ENCODE measurements at places on chromosomes 12 and 14.
A peak's percentile ranks its signal among the peaks of the same experiment; 100 is the strongest.

DNA sequence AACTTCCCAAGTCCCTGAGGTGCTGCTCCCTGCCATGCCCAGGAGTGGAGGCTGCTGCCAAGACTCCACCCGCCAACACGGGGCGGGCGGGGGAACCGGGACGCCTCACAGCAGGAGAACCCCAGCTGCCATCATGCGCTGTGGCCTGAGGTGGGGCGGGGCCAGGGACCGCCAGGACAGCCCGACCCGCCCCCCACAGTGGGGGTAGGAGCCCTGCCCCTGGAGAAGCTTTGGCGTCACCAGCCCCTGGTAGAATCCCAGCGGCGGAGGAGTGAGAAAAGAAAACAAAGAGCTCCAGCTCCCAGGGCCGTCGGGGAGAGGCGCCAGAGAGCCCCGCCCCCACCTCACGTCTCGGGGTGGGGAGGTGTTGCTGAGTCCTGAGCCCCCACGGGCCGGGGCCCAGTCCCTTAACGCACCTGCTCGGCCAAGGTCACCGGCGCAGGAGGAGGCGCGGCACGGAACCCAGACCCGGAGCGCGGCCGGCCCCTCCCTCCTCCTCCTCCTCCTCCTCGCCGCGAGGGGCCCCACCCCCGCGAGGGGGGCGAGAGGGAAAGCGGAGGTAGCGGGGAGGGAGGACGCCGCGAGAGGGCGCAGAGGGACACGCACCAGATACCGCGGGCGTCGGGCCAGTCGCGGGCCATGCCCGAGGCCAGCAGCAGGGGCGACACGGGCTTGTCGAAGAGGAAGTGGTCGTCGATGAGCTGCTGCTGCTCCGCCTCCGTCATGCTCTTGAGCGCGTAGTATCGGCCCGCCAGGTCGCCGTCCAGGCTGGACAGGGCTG, 1.8 kb downstream of the CKB start:
- DNase-seq: peak; percentile 98

- peak; percentile 38 for DNase-seq
Measured at GRCh38 chr12:27652174-27652763, 44.0 kb upstream of the REP15 start.

GRCh38 chr12:49244176-49244575, 20.7 kb upstream of the TUBA1C start:
- no peak for DNase-seq

GRCh38 chr12:92147491-92147890, 1.8 kb upstream of the BTG1 start:
- DNase-seq: no peak

DNA sequence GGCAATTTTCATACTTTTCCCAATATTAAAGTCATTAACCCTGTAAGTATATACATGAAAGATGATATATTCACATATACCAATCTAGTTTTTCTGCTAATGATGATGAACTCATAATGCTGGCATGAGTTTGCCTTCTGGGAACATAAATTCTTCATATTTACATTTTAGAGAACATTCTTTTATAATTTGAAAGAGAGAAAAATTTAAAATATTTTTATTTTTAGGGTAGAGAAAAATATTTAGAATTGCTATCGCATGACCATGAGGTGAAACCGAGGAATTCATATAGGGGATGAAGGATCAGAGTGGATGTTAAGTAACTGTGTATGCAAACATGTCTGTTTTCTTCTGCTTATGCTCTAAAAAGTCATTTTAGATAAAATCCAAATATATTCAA, 825.3 kb upstream of the FLRT2 start:
- DNase-seq: no peak

GRCh38 chr12:21483531-21483930, 17.9 kb downstream of the RECQL start:
- no peak for DNase-seq

DNA sequence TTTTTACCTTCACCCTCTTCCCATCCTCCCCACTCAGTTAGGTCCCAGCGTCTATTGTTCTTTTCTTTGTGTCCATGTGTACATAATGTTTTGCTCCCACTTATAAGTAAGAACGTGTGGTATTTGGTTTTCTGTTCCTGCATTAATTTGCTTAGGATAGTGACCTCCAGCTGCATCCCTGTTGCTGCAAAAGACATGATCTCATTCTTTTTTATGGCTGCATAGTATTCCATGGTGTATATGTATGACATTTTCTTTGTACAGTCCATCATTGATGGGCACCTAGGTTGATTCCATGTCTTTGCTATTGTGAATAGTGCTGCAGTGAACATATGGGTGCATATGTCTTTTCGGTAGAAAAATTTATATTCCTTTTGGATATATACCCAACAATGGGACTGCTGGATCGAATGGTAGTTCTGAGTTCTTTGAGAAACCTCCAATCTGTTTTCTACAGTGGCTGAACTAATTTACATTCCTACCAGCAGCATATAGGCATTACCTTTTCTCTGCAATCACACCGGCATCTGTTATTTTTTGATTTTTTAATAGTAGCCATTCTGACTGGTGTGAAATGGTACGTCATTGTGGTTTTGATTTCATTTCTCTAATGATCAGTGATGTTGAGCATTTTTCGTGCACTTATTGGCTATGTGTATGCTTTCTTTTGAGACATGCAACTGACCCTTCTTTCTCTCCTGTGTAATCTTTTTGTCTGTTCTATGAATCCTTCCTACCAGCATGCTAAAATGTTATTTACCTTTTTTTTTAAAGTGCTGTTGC, 279.7 kb upstream of the AMIGO2 start:
- no peak for DNase-seq

GRCh38 chr14:95406756-95407277, 87.1 kb upstream of the CLMN start:
- DNase-seq: no peak

DNA sequence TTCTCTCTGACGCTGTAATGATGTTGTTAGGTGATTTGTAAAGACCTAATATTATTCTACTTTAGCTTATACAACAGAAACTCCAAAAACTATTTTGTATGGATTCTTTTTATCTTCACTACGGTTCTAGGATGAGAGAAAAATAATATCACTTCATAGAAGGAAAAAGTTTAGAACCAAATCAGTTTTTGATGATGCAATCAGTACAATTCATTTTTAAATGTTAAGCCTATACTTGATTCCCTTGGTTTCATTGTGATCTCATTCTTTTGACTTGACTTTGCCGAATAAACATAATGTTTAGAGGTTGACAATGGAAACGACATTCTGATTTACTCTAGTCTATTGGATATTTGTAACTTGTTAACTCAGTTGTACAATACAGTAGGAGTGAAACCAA, 24.6 kb upstream of the ERGIC2 start:
- DNase-seq: no peak

DNA sequence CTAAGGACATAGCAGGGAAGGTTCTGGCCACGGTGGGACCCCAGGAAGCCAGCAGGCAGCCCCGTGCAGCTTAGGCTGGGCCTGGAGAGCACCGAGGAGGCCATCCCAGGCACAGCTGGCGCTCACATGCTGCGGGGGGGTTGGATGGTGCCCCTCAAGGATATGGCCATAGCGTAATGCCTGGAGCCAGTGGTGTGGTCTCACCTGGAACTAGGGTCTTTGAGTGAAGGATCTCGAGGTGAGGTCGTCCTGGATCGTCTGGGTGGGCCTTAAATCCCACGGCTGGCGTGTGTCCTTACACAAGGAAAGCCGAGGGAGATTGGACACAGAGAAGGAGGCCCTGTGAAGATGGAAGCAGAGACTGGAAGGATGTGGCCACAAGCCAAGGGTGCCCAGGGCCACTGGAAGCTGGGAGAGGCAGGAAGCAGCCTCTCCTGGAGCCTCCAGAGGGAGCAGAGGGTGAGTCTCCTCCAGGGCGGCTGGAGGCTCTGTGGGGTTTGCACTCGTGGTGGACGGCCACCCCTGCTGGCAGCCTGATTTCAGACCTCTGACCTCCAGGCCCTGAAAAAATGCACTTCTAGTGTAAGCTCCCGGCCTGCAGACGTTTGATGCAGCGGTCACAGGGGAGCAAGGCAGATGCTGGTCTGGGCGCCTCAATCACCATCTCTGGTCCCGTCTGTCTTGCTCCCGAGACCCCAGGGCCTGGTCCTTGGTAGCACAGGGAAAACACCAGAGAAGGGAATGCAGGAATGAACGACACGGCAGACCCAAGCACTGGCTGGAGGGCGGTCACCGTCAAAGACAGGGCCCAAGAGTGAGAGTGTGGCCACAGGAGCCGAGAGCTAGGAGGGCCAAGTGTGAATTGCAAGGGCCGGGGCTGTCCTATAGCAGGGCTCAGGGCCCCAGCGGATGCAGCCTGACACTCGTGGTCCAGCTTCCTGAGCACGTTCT, 218.6 kb downstream of the KIF26A start:
- no peak for DNase-seq

DNA sequence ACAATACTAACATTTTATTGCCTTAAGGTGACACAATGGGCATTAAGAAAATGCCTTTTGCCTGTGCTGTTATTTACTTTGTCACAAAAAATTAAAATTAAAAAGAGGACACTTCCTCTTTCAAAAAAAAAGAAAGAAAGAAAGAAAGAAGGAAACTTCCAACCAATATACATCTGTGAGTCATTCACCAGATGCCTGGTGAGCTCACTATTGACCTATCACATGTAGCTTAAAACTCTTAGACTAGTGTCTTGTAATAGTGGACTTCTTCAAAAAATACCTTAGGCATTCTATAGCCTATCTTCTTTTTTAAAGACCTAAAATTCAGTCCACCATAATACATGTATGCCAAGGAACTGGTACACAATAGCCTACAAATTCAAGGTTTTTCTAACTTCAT, 4.9 kb upstream of the SOX5 start:
- no peak for DNase-seq

- no peak for DNase-seq
Measured at GRCh38 chr14:63863004-63863403, 10.2 kb downstream of the SYNE2 start.

GRCh38 chr12:115870510-115870909, 407.0 kb downstream of the MED13L start:
- DNase-seq: no peak

DNA sequence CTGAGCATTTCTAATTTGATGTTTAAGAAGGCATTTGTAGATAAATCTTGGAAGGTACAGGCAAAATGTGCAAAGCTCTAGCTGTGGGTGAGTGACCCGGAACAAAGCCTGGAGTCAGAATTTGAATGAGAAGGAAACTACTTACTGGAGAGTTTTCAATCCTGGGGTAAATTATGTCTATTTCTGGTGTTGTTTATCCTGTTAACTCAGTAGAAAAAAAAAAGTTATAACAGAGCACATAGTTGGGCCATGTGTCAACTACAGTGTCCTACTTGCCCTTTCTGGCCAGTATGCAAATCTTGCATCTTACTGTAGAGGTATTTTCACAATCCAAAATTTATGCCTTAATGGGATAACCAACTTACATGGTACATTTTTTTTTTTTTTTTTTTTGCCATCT, 182.3 kb downstream of the SYNE2 start:
- no peak for DNase-seq

DNA sequence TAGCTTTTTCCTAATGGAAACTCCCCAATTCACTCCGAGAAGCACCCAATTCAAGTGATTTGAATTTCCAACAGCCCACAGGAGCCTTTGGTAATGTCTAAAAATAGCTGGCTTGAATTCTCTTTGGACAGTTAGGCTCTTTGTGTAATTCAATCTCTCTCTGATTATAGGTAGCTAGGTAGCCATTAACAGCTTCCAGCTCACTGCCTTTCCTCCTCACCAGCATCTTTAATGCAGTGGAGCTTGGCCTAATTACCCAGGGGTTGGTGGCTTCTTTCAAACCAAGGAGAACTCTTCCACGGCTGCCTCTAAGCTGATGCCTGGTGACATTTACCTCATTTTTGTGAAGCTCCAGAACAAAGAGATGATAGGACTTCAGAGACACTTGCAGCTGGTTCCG, 86.4 kb downstream of the WSCD2 start:
- DNase-seq: no peak

- DNase-seq: no peak
Measured at GRCh38 chr14:87286191-87286590, 706.8 kb downstream of the GALC start.

DNA sequence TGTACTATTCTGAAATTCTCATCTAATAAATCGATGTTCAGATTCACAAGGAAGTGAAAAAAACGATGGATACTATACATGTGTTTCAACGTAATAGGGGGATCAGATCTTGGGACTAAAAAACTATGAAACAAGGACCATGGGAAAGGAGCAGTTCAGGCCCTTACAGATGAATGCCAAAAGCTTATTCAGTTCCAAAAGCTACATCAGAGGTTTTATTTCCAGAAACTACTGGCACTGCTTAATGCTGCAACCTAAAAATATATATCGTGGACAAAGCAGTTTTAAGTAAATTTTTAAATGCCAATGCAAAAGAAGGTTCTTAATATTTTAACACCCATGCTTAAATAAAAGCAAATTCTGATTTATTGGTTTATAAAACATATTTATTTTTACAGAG, 38.5 kb downstream of the LRIG3 start:
- no peak for DNase-seq

GRCh38 chr14:96274543-96274942, 18.5 kb downstream of the BDKRB1 start:
- no peak for DNase-seq

DNA sequence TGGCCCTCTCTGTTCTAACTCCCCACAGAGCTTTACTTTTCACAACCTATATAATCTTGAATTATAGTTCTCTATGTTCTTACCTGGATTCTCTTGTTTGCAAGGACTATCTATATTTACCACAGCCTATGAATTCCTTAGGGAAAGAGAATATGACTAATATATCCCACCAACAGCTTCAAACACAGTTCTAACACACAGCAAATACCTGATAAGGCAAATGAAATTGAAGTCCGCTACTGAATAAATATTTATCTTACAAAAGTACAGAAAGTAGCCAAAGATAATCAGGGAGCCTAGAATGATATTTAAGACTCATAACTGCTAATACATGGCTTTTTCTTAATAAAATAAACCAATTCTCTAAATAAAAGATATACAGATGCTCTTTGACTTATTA, 165.1 kb downstream of the C12orf42 start:
- no peak for DNase-seq

DNA sequence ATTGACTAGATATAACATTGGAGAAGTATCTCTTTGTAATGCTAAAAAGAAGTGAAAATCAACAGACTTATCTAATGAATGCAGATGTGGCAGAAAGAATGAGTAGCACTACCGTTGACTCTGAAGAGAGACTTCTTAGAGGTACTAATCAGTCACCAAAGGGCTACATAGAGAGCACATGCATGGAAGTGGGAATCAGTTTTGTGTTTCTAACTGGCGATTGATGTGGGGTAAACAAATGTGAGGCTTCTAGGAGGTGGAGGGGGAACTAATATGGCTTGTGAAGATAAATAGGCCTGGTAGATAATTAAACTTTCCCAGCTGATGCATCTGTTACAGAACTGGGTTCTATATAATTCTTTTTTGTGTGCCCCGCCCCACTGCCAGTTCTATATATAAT, 10.5 kb downstream of the COCH start:
- DNase-seq: no peak

Measured in COR-L47 (cell line).